CD4-positive, alpha-beta T cell treated with Interleukin-2 at 100 ng/mL for 4 hours (primary cell): ENCODE measurements at places on chromosomes 1 and 21.

GRCh38 chr1:231781892-231782291 lies 155.3 kb downstream of the DISC1 start:
- DNase-seq, result no peak

DNA sequence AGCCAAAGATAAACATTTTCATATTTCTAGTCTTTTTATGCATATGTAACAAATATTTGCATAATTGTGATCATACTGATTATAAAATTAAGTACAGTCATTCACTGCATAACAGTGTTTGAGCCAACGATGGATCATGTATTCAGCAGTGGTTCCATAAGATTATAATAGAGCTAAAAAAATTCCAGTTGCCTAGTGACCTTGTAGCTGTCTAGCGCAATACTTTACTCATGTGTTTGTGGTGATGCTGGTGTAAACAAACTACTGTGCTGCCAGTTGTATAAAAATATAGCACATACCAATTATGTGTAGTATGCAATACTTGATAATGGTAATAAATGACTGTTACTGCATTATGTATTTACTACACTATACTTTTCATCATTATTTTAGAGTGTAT lies 2.1 kb upstream of the S100A10 start:
- DNase-seq, result no peak

DNA sequence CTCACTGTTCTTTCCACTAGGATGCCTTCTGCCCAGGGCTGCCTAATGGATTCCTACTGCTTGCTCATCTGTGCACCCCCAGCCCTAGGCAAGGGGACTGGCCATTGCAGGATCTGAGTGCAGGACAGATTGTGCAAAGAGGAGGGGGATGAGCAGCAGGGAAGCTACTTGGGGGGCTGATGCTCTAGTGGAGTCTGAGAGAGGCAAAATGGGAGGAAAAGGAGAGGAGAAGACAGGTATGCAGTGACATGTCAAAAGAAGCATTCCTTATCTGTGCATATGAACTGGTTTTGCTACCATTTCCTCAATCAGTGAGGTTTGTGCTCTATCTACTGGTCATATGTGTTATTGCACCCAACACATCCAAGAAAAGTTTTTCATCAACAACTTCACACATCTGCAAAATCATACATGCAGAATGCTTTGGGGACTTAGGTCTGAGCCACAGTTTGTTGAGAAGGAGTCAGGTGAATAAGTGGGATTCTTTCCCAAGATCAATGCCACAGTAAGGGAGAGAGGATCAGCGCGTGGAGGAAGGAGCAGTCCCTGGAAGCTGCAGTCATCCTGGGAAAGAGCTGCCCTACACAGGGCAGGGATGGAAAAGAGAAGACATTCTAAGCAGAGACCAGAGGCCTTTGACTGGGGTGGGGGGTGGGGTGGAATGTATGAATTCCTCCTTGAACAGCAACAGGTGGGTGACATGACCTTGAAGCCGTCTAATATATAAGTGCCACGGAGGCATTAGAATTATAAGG lies 14.4 kb downstream of the SLC5A9 start:
- DNase-seq, result peak; percentile 38

DNA sequence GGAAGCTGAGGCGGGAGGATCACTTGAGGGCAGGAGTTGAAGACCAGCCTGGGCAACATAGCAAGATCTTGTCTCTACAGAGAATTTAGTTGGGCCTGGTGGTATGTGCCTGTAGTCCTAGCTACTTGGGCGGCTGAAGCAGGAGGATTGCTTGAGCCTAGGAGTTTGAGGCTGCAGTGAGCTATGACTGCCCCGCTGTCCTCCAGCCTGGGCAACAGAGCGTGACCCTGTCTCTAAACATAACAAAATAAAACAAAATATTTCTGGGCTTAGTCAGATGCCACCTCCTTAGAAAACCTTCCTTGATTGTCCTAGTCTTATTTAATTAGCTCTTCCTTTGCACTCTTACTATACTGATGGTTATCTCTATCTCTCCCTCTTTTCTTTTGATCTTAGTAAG lies 8.5 kb downstream of the TGFB2 start:
- no peak for DNase-seq
